ENCODE measurements at places on chromosomes 6 and 20.

- no peak for DNase-seq
These were observed 125.8 kb downstream of the LY86 start for GRCh38 chr6:6714118-6714897.

GRCh38 chr6:53648184-53648943 lies 17.2 kb downstream of the KLHL31 start:
- DNase-seq: no peak

DNA sequence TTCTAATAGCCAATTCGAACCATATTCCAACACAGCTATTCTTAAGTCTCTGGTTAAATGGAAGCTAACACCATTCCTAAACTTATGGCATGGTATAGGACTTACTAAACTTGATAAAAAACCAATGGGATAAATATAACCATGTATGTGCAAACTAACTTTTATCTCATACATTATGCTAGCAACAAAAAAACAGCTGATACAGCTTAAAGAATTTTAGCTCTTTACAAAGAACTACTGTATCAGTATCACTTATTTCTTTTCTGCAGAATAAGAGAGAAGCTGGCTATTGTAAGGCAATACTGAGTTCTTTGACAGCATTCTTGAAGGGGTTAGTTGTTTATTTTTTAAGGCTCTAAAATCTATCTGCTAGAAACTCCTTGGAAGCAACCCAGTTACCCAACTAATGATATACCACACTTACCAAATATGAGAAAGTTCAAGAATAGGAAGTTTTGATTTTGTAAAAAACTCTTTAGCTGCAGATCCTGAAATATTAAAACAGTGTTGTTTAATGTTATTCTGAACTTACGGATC lies 44.9 kb downstream of the REPS1 start:
- DNase-seq: no peak

GRCh38 chr6:97059473-97059872 lies 134.9 kb downstream of the KLHL32 start:
- DNase-seq: peak; percentile 31

- DNase-seq: no peak
These were observed 185.3 kb downstream of the ADAT2 start for GRCh38 chr6:143264986-143265764.

DNA sequence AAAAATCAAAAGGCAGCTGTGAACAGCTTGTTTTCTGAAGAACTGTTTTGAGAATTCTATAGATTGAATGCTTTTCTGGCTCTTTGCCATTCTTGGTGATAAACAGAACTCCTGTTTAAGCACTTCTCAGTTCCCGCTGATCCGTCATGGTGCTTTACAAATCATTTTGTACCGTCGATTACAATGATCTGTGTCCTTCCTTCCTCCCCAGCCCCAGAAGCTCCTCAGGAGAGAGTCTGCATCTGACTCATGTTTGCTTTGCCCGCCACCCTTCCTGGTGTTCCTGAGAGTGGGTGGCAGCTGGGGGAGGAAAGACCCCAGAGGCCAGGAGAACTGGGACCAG lies 538.6 kb upstream of the MARCKS start:
- peak; percentile 47 for DNase-seq

- DNase-seq: no peak
These were observed 31.8 kb downstream of the PHACTR1 start for GRCh38 chr6:12748411-12748810.

DNA sequence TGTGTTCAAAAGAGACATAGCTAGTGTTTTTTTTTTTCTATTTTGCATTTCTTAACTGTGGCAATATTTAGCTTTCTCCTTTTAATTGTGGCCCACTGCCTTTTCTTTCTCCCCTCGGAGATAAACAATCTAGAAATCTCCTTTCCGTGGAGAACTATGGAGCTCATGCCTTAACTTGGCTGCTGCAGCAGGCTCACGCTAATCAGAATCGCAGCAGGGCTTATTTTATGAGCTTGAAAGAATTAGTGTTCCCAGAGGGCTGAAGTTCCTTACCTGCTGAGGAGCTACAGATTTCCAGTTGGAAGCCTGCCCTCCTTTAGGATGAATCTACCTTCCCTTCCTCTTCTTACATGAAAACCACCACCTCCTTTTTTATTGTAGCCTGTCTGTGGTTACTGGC lies 35.6 kb downstream of the CTNNBL1 start:
- no peak for DNase-seq

- DNase-seq: peak; percentile 35
These were observed 113.8 kb downstream of the PRND start for GRCh38 chr20:4835244-4836177.

GRCh38 chr20:21570285-21570992 lies 56.6 kb upstream of the NKX2-2 start:
- no peak for DNase-seq

- no peak for DNase-seq
These were observed 265.2 kb downstream of the CD83 start for GRCh38 chr6:14382678-14383236.

DNA sequence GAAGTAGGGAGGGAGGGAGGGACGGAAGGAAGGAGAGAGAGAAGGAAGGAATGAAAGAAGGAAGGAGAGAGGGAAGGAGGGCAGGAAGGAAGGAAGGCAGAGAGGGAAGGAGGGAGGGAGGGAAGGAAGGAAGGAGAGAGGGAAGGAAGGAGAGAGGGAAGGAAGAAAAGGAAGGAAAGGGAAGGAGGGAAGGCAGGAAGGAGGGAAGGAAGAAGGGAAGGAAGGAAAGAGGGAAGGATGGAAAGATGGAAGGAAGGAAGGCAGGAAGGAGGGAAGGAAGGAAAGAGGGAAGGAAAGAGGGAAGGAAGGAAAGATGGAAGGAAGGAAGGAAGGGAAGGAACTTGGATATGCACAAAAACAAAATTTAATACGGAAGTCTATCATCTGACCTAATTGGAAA lies 844.5 kb upstream of the DEFB115 start:
- no peak for DNase-seq

DNA sequence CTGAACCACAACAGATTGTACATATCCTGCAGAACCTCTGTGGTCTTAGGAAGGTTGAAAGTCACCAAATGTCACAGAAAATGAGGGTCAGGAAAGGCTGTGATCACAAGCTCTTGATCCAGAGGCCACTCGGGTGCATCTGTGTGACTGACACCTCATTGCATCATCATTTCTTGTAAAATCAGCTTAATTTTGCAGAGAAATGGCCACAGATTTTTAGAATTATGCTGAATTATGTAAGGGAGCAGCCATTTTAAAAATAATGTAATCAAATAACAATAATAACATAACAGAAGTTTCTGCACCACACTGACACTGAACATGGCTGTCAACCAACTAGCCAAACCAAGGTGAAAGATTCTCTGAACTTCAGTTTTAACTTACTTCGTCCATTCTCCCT lies 32.5 kb upstream of the PRND start:
- DNase-seq: no peak

GRCh38 chr6:16872543-16873235 lies 111.4 kb upstream of the ATXN1 start:
- DNase-seq: no peak

- no peak for DNase-seq
These were observed 6.7 kb downstream of the RPRD1B start for GRCh38 chr20:38040276-38040675.

DNA sequence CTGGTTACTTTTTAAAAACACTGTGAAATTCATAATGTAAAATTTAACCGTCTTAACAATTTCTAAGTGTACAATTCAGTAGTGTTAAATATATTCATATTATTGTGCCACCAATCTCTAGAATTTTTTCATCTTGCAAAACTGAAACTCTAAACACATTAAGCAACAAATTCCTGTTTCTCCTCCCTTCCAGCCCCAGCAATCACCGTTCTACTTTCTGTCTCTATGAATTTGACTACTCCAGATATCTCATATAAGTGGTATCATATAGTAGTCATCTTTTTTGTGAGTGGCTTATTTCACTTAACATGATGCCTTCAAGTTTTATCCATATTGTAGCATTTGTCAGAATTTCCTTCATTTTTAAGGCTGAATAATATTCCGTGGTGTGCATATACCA lies 44.7 kb downstream of the RSPH3 start:
- no peak for DNase-seq

DNA sequence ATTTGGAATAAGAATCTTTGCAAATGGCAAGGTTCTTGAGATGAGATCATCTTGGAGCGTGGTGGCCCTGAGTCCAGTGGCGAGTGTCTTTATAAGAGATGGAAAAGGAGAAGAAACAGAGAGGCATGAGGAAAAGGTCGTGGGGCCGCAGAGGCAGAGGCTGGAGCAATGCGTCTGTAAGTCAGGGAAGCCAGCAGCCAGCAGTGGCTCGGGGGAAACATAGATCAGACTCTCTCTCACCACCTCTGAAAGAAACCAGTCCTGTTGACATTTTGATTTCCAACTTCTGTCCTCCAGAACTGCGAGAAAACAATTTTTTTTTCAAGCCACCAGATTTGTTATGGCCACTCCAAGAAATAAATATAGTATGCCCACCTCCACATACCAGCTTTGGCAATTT lies 226.6 kb downstream of the TFAP2C start:
- DNase-seq: no peak

- DNase-seq: no peak
These were observed 11.0 kb downstream of the SMOC2 start for GRCh38 chr6:168451805-168452517.

GRCh38 chr20:8133310-8133768 lies 1.3 kb downstream of the PLCB1 start:
- no peak for DNase-seq

GRCh38 chr20:38065764-38066375 lies 32.3 kb downstream of the RPRD1B start:
- DNase-seq: no peak

DNA sequence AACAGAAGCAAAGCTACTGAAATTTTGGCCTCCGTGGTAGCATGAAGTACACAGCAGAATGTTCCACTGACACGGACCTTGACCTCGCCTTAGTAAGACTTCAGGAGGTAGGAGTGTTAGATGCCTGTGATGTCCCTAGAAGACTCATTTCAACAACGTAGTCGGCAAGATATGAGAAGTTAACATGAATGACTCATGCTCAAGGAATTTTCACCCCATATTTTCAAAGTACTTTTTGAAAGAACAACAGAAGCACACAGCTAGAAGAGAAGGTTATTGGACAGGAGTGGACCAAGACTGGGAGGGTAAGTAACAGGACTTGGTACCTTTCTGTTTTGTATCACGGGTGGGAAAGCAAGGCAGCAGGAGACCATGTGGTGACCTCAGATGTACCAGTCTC lies 78.0 kb downstream of the DZANK1 start:
- DNase-seq: no peak
